Ammon's horn (tissue), 1 donor: ENCODE measurements at places on chromosomes 2 and 18.

DNA sequence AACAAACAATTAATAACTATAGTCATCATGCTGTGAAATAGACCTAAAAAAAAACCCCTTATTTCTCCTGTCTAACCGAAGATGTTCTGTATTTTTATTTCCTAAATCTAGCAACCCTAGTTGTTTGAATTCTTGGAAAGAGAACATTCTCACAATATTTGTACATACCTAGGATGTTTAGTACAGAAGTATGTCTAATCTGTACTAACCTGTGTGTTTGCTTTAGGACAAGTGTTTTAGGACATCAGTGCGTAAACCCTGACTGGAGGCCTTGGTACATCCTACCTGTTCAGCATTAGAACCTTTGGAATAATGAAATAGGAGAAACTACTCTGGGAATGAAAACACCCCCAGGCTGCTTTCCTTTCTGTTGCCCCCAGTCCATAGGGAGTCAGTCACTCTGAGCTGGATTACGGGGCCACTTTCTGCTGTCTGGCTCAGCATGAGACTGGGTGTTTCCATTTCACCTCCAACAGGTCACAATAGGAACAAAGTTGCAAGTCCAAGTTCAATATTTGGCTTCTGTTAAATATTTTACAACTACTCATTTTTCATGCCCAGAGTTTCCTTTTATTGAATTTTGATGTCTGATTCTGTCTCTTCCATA, 114.7 kb downstream of the MTX2 start:
- no peak for DNase-seq

DNA sequence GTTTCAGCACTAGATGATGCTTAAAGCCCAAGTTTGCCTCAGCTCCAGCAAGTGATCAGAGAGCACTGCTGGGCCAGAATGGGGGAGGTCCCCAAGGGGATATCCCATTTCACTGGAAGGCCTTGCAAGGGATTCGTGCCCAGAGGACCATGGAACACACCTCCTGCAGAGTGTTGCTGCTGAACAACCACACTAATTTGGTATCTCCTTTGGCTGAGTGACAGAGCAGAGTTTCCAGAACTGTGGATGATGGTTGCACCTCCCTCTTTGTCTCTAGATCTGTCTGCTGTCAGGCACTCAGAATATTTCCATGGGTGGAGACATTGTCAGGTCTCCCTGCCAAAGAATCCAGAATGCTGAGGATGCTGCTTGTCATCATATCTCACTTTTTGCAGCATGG, 484.8 kb upstream of the NETO1 start:
- DNase-seq, result no peak

GRCh38 chr2:144521686-144522085, 1.8 kb upstream of the ZEB2 start:
- DNase-seq, result no peak

- DNase-seq, result no peak
Observed at GRCh38 chr2:2244508-2244907, 86.6 kb downstream of the MYT1L start.

DNA sequence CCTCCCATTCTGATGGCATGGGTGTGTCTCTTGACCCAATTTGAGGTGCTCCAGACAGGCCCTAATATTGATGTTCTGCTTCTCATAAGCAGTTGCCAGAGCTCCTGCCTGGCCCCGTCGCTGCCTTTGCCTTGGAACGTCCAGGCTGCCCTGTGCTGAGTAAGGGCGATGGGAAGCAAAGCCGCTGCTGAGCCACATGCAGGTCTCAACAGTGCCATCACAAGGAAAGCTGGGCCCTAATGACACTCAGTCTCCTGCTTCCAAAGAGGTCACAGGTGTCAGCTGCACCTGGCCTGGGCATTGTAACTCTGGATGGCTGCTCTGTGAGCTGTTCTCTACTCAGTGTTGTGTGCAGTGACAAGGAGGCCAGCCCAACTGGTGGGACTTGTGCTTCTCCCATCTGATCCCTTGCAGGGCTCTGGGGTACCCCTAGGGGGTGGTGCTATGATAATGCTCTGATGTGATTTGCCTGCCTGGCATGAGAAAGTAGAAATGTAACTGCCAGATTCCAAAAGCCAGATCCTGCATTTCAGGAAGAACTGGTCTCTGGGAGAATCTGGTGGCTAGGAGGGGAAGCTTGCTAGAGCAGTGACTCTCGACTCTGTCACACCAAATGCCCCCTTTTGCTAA, 8.7 kb downstream of the TTC39C start:
- no peak for DNase-seq

DNA sequence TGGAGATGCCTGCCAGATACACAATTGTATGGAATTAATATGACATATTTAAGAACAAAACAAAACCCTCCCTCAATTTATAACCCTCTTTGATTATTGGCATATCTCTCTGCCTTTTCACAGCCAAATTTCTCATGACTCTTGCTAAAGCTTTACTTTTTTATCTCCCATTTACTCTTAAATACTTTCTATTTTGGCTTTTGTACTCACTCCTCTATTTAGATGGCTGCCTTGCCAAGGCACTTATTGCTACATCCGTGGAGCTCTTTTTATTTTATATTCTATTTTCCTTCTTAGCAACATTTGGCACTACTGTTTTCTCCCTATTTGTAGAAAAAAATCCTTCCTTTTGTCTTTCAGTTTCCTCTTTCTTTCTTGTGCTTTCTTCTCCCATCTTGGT, 466.4 kb upstream of the CWC22 start:
- DNase-seq, result no peak

DNA sequence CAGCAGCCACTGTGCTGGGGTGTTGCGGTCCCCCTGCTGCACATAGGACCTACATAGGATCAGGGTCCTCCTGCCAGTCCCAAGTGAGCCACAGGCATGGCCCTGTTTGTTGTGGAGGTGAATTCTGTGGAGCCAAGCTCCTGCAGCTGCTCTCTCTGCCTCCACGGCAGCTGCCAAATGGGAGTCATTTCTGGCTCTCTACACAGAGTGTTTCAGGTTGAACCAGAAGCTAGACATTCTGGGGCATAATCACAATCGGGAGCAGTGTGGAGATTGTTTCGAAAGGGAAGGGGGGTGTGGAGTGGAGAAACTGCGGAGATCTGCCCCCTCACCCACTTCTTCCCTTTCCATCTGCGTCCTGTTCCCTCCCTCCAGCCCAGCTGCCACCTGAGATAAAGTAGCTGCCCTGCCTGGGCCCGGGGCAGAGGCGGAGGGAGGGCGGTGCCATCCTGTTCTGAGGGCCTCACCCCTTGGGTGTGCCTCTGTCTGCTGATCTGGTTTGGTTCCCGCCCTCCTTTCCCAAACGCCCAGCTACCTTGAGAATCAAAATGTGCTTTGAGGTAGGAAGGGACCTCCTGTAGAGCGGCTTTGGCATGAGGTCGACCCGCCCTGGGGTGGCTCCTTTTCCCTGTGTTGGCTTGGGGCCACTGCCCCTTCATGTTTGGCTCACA, 139.4 kb downstream of the WDSUB1 start:
- DNase-seq, result no peak
